ENCODE measurements at places on chromosomes 12 and 14.

- peak; percentile 67 for DNase-seq
Observed at GRCh38 chr12:95277139-95277538, 59.5 kb downstream of the VEZT start.

DNA sequence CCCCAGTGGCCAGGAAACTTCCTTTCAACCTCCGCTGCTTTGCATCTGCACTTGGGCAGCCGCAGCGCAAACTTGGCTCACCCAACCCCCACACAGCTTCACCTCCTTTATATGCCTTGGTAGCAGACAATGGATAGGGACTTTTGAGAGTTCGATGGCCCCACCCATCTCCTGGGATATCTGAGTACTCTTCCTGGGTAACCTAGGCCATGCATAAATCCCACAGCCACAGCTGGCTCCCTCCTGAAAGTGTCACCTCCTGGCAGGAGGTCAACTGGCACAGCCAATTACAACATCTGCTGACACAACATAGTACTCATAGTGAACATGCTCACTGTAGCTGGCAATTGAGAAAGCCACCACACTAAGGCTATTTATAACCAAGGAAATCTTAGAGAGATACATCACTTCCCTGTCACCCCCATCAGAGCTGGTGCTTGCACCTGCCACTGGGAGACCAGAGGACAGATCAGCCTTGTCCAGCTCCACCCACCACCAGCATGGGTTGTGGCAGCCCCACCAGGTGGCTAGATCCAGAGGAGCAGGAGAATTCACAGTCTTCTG, 410.0 kb downstream of the SYT1 start:
- DNase-seq = no peak

DNA sequence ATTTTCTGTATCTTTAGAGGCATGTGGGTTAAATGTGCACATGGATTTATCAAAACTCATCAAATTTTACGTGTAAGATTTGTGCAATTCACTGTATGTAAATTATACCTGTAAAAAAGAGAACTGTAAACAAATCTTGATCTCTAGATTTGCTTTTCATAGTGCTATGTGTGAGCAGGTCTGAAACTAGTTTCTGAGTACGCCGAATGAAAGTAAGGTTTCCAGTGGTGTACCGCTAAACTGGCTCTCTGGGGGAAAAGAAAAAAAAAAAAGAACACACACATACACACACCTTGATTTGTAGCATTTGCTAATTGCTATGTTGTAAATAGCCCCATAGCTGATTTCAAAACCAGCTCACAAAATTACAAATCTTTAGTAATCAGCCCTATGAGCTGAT, 8.6 kb upstream of the SLC41A2 start:
- DNase-seq = no peak

- no peak for DNase-seq
Observed at GRCh38 chr12:22692964-22693555, 68.1 kb downstream of the ETNK1 start.

- no peak for DNase-seq
Observed at GRCh38 chr12:107014055-107014454, 27.1 kb upstream of the MTERF2 start.

- DNase-seq = no peak
Observed at GRCh38 chr14:35079742-35080141, 33.7 kb downstream of the FAM177A1 start.

DNA sequence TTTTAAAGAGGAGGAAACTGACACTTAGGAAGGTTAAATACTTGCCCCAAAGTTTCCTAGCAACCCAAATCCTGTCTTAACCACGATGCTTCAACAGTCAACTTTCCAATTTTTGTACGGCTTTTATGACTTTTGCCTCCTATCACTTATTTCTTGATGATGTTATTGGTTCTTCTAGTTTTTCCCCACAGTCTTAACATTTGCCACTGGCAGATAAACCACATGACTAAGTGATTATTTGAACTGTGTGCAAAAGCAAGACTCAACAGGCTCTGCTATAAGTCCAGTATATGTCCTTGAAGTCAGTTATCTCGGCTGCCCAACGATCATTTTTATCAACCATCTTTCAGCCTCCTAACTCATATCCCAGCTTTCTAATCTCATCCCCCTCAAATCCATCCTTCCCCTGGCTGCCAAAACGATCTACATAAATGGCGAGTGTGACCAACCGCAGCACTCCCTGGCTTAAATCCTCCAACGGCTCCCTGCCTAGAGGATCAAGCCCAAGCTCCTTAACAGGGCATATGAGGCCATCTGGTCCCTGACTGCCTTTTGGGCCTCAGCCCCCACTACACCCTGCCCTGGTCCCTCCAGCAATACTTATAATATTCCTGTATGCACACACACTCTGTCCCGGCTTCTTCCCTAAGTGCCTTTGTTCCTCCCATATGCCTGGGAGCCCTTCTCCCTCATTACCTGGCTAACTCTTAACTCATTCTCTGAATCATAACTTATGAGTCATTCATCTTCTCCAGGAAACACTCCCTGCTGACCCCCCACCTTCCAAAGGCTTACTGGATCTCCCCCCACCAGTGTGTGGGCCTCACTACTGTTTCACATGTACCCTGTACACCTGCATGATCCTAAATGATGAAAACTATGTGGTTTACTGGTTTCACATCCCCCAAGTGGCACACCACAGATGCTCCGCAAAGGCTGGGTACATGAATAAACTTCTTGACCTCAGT, 8.8 kb downstream of the VPS37B start:
- DNase-seq = no peak

GRCh38 chr14:105102893-105103292, 37.7 kb upstream of the GPR132 start:
- no peak for DNase-seq

DNA sequence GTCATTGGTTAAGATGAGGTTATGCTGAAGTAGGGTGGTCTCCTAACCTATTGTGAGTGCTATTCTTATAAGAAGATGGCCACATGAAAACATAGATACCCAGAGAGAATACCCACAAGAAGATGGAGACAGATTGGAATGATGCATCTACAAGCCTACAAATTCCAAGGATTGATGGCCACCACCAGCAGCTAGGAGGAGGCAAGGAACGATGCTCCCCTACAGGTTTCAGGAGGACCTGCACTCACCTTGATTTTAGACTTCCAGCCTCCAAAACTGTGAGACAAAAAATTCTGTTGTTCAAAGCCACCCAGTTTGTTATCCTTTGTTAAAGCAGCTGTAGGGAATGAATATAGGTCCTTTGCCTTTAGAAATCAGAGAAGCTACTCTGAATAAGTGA, 227.4 kb downstream of the NEDD1 start:
- no peak for DNase-seq

DNA sequence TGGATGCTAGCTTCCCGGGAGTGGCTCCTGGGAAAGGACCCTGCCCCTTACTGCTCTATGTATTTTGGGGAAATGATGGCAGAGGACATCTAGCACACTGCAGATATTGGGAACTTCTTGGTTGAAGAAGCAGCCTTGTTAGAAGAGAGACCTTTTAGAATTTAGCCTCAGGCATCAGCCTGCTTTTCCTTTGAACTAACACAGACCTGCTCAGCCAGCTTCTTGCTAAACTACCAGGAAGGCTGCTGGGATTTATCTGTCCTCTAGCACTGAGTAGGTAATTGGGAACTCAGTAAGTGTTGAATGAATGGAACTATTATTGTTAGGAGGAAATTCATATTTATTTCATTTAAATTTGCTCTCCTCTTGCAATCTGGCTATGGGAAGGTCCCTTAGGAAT, 77.3 kb downstream of the DRAM1 start:
- no peak for DNase-seq

GRCh38 chr12:26523708-26524150, 309.3 kb downstream of the ITPR2 start:
- peak; percentile 75 for DNase-seq

DNA sequence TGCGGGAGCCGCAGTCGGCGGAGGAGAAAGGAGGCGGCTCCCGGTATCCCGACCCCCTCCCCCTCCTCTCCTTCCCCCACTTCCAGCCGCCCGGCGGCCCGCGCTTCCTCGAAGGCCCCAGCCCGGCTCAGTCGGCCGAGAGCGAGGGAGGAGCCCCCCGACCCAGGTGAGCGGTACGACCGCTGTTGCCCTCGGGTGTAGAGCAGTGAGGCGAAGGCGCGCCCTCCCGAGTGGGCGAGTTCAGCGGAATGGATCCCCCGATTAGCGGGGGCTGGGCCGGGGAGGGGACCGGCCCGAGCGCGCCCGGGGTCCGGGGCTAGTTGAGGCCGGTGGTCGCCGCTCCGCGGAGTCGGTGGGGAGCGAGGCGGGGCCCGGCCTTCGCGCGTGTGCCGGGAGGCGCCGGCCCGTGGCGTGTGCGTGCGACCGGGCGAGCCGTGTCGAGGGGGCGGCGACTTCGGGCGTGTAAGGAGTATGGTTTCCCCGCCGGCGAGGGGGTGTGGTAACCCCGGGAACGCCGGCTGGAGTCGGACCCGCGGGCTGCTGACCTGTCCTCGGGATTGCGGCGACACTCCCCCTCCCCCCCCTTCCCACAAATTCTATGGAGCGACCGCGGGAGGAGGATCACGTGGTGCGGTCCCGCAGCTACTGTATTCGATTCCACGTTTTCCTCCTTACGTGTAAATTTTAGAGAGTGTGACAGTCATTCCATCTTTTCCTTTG, 501 bp downstream of the RIMKLB start:
- no peak for DNase-seq

GRCh38 chr12:54051874-54052437, 1.7 kb upstream of the HOXC4 start:
- no peak for DNase-seq

GRCh38 chr12:66598079-66598478, 80.8 kb downstream of the GRIP1 start:
- DNase-seq = no peak

DNA sequence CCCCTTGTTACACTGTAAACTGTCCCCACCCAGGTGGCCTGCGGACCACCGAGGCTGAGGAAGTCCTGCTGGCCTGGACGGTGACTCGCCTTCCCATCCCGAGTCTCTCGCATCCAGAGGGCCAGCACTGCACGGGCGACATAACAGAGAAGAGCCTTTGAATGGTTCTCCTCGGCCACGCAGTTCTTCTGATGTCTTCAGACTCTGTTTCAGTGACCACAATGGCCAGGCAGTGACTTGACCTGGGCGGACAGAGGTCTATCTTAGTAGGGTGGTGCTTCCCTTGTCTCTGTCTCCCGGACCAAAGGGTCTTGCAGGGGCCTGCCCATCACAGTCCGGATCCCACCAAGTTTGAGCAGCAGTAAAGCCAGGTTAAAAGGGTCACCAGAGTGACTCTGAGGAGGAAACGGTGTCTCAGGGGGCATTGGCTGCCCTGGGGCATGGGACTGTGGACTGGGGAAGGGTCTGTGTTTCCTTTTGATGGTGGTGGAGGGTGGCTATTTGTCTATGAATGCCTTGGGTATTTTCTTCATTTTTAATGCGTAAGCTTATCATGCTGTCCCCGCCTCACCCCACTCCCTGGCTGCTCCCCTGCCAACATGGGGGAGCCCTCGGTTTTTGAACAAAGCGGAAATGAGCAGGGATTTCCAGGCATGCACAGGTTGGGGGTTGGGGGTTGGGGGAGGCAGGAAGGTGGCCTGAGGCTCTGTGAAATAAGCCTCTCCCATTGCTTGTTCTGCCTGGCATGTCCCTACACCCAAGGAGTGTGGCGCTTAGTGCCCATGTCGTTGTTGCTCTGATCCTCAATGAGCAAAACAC, 10.3 kb downstream of the KRT85 start:
- DNase-seq = no peak

GRCh38 chr14:103862393-103862782, 15.0 kb upstream of the PPP1R13B start:
- DNase-seq = no peak

GRCh38 chr14:78873581-78873980, 703.4 kb downstream of the NRXN3 start:
- DNase-seq = no peak

DNA sequence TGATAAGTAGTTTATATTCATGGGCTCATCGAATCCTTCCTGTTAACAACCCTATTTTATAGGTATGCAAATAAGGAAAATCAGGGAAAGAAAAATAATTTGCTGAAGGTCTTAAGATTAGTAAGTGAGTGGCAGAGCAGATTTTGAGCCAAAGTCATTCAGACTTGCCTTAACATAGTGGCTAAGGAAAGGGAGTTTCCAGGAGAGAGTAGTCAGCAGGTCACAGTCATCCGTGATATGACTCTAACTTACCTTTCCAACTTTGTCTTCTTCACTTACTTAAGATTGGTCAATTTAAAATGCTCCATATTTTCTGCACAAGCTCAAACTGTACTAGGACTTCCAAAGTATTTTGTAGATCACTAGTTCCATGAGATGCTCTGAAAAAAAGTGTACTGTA, 46.6 kb downstream of the AKAP6 start:
- no peak for DNase-seq

DNA sequence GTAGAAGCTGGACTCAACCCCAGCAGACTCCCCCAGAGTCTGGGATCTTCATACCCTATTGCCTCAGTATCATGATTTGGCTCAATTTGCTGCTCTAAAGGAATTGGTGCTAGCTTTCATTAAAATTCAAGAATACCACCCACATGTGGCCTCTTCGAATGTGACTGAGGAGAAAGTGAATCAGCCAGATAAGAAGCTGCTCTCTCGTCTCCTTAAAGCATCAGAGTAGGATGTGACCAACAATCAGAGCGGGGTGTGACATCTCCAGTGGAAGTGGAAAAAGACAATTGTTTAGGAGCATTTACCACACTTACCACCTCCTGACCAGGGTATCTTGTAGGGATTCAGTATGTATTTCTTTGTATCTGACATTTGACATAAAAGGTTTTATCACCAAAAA, 278.2 kb upstream of the DIO2 start:
- no peak for DNase-seq

GRCh38 chr14:34593740-34594375, 36.1 kb downstream of the SNX6 start:
- DNase-seq = peak; percentile 53

GRCh38 chr12:132204063-132204792, 60.0 kb downstream of the NOC4L start:
- no peak for DNase-seq

- peak; percentile 45 for DNase-seq
Observed at GRCh38 chr12:120720234-120720986, 5.2 kb upstream of the ACADS start.

GRCh38 chr12:43290836-43291235, 261.2 kb downstream of the ADAMTS20 start:
- DNase-seq = no peak

- DNase-seq = no peak
Observed at GRCh38 chr12:24473097-24473496, 475.8 kb downstream of the BCAT1 start.

GRCh38 chr12:132310181-132311040, 19.0 kb downstream of the GALNT9 start:
- no peak for DNase-seq

GRCh38 chr12:71303199-71303598, 136.4 kb upstream of the LGR5 start:
- peak; percentile 56 for DNase-seq

Measured in non-pigmented ciliary epithelial cell (primary cell).